NCI-H226 (cell line): ENCODE measurements at places on chromosomes 1 and 21.

- DNase-seq = no peak
Observed at GRCh38 chr1:53285546-53285945, 42.3 kb downstream of the LRP8 start.

GRCh38 chr1:164725401-164725800 is 166.4 kb downstream of the PBX1 start:
- no peak for DNase-seq

- no peak for DNase-seq
Observed at GRCh38 chr1:170682809-170683208, 18.9 kb downstream of the PRRX1 start.

GRCh38 chr1:25786887-25787759 is 12.9 kb upstream of the SELENON start:
- DNase-seq = peak; percentile 20

- DNase-seq = no peak
Observed at GRCh38 chr1:246267896-246268295, 239.2 kb downstream of the SMYD3 start.

- no peak for DNase-seq
Observed at GRCh38 chr1:52559875-52560274, 7.0 kb upstream of the TUT4 start.

DNA sequence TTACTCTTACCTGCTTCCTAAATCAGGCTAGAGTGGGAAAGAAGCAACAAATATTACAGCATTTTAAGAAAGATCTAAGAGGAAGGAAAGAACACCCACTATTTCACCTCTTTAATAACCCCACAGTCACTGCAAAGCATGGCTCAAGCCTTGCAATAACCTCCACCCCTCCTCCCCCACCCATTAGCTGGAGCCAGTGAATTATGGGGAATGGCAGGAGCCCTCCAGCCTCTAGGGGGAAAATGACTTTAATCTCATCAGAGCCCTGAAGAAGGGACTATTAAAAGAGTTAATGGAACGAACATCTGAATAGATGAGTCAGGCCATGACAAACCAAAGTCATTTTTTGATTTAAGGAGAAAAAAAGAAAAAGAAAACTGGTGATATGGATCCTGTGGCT is 630.7 kb upstream of the PLXNA2 start:
- DNase-seq = no peak

- DNase-seq = no peak
Observed at GRCh38 chr1:90486134-90486824, 230.8 kb downstream of the BARHL2 start.

DNA sequence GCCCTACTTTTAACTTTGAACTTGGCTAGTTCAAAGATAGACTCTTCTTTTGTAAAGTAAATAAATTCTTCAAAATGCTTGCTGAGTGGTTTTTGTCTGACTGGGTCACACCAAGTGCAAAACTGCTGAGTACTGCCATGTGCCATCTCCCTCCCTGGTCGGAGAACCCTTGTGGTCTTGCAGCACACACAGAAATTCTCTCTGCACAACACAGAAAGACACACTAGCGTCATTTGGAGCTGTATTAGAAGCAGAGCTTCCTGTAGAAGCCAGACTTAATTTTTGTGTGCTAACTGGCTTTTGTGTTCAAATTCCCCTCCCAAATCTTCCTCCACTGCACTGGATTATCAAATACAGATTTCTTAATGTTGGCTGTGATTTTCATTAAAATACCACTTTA is 2.5 kb downstream of the PSMB4 start:
- no peak for DNase-seq

DNA sequence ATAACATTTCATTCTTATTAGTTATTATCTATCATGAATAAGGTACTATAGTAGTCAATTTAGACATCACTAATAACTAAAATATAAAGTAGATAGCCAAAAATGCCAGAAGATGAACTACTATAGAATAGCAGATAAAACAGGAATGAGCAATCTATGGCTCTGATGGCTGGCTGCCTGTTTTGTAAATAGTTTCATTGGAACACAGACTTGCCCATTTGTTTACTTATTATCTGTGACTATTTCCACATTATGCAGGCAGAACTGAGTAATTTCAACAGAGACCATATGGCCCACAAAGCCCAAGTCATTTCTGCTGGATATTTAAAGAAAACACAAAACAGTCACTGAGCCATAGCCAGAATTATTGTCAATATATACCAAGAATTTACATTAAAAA is 222.1 kb downstream of the COL24A1 start:
- DNase-seq = no peak

DNA sequence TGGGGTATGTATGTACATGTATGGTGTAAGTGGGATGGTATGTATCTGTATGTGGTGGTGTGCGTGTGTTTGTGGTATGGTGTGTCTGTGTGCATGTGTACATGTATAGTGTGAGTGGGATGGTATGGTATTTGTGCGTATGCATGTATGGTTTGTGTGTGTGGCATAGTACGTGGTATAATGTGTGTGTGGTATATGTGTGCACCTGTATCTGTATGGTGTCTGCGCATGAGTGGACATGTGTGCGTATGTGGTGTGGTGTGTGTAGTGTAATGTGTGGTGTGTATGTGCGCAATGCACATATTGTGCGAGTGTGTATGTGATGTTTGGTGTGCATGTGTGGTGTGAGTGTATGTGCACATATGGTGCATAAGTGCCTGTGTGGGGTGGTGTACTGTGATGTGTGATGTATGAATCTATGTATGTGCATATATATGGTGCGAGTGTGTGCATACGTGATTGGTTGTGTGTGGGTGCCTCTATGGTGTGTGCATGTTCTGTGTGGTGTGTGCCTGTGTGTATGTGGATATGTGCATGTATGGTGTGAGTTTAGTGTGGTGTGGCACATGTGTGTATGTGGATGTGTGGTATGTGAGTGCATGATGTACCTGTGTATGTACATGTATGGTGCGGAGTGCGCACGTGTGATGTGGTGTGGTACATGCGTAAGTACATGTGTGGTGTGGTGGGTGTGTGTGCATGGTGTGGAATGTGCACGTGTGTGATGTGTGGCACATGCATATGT is 38.8 kb downstream of the WDR4 start:
- DNase-seq = no peak

DNA sequence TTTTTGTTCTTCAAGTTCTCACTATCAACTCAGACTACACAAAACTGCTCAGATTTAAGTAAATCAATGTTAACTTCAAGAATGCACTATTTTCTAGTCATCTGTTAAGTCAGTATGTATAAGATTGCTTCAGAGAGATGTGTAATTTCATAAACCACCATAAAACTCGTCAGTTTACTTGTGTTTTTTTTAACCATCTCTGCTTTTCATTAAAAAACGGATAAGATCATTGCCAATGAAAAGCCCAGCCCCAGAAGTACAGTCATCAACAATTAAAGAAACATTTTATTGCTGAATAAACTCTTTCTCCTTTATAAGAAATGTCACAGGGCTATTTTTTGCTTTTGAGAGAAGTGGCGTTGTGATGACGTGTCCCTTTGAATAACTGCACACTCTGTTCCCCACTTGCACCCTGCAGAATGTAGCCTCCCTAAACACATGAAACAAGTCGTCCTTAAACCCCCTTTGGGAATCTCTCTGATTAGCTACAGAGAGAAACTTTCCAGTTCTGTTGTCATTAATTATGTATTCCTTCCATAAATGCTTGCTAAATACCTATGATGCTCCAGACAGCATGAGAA is 202.7 kb upstream of the FOXD3 start:
- no peak for DNase-seq

DNA sequence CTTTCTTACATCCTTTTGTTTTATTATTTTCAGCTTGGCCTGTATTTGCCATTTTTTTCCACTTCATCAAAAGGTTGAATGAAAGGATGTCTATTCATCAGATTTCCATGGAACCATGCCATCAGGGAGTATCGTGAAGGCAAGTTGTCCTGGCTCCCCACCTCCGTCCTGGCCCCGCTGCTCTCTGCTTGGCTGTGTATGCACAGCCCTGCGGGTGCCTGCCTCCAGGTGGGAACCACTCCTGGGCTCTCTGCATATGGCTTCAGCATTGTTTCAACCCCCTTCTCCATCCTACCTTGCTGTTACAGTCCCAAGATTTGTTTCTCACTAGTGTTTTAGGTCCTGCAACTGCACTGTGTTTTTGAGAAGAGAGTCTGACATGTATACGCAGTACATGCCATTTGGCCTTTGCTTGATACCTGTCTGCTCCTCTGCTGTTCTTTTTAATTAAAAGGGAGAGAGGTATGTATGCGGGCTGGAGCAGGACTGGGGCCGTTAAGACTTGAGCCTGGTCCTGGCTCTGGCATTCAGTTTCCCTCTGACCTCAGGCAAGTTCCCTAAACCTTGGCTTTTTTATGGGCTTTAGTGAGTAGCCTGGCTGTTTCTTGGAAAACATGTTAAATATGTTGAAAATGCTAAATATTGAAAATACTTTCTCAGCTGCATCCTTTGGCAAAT is 69.9 kb upstream of the GCLM start:
- no peak for DNase-seq

DNA sequence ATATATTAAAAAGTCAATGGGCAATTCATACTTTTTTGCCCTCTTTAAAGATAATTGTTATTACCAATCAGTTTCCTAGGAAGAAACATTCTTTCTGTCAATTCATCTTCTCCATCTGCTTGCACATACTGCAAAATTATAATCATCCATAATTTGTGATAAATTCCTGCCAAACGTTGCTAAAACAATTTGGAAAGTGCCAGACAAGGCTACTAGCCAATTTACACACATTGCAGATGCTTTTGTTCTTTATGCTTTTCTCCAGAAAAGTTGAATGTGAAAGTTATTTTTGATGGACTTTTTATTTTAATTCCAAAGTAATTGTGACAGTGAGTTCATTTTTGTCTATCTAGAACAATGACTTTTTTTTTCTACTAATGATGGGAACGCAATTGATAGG is 992.8 kb upstream of the ADGRL2 start:
- no peak for DNase-seq

GRCh38 chr1:94608852-94609530 is 67.4 kb upstream of the F3 start:
- DNase-seq = no peak

- peak; percentile 64 for DNase-seq
Observed at GRCh38 chr1:174968750-174969244, 30.9 kb upstream of the CACYBP start.

DNA sequence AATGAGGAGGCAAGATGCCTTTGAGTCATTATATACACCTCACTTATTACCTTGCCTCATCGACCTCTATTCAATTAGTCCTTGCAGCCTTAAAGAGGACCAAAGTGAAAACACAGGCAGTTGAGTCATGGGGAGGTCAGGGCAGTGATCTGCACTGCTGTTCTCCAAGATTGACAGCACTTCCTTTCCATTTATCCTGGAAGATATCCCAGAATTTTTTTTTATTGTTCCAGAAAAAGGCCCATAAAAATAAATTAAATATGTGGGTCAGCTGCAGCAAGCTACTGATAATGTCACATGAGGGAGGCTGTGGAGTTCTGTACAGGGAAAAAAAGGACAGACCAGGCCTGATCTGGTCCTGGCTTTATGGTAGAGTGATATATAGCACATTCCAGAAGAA is 33.2 kb upstream of the CDC42BPA start:
- no peak for DNase-seq

GRCh38 chr1:44460107-44460882 is 55.2 kb downstream of the RNF220 start:
- no peak for DNase-seq

DNA sequence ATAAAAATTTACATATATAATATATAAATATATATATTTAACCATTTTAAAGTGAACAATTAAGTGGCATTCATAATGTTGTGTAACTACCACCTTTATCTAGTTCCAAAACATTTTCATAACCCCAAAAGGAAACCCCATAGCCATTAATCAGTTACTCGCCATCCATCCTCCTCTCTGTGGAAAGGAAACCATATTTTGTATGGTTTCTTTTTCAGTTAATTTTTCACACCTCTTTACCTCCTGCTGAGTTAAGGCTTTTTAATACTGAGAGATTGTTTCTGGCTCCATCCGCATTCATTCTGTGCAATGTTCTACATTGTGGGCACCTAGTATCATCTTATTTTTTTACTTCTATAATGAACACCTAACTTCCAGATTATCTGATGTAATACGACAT is 512.1 kb downstream of the LMO4 start:
- DNase-seq = no peak
